ENCODE measurements at places on chromosomes 12 and 14.

DNA sequence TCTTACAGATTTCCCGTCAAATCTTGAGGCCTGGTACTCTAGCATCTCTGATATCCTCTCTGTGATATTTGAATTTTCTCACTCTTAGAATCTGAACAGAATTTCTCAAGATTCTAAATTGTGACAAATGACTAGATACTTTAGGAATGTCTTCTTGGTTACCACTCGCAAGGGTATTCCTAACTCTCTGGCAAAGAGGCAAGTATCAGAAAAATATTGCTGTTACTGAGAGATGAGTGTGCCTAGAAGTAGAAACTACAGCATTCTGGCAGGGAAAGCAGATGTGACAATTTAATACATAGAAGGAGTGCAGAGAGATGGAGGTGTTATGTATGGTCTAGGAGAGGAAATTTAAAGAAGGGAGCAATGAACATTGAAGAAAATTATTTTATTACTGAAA, 467.8 kb downstream of the LRIG3 start:
- no peak for DNase-seq

GRCh38 chr12:47819896-47820630, at the start of gene HDAC7:
TSS of gene HDAC7 (minus strand) at chr12:47819903. CDS start at chr12:47819785, 118 bp downstream.
- peak; percentile 61 for DNase-seq

- DNase-seq = no peak
These were observed 18.1 kb upstream of the SMCO2 start for GRCh38 chr12:27428466-27428865.

DNA sequence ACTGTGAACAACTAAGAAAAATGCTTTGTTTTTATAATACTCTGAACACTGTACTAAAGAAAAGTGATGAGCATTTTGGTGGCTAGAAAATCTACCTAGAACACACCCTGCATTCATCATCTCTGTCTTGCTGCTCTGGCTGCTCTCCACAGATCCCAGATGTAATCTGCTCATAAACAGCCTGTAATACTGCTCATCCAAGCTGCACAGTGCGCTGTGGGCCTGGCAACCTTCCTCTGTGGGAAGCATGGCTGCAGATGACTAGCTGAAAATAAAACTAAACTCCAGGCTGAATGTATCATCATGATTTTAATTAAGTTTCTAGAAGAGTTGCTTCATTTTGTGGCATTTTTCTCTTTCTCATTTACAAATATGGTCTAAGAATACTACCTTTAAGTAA, 200.7 kb downstream of the SLC2A13 start:
- no peak for DNase-seq

DNA sequence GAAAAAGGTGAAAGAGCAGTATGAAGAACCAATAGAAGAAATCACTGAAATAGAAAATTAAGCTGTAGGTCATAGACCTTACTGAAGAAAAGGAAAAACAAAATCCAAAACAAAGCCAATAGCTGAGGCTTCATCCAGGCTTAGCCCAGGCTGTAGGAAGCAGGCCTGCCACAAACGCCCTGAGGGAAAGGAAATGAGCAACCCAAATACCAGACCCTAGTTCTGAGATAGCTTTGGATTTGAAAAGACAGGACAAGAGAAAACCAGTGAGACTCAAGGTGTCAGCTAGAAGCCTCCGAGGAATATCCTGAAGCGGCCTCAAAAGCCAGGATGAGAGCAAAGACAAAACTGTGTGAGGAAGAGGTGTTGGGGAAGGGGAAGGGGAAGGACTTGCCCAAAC, 79.2 kb downstream of the FERMT2 start:
- no peak for DNase-seq

GRCh38 chr12:12461923-12462315, 100.7 kb downstream of the DUSP16 start:
- no peak for DNase-seq
